ENCODE measurements at places on chromosomes 2 and 18.

GRCh38 chr2:181924336-181924735 lies 32.8 kb downstream of the ITPRID2 start:
- H3K27me3 ChIP-seq, result no peaks in the 10 kb centered on the region
- H3K36me3 ChIP-seq, result peaks cover 20% of the 10 kb centered on the region
- H3K27ac ChIP-seq, result no peak overlapping the region
- H3K4me3 ChIP-seq, result no peak overlapping the region
- no peaks in the 10 kb centered on the region for H3K4me1 ChIP-seq

DNA sequence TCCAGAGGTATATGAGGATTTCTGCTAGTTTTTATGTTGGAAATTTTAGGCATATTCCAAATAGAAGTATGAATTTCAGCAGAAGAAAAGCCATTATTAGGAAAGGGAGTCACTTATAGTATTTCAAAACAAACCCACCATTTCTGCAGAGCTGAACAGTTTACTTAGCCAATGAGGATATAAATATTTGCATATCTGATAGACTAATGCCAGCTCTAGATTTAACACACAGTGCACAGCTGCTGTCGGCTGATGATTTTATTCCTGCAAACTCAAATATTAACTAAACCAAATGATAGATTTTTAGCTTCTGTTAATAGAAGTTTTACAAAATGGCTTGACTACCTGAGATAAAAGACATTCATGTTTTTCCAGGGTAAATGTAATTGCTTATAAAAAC lies 375.8 kb upstream of the FANCL start:
- no peak for DNase-seq
- no peak overlapping the region for H3K27ac ChIP-seq
- H3K4me3 ChIP-seq, result no peak overlapping the region
- no peaks in the 10 kb centered on the region for H3K27me3 ChIP-seq
- H3K4me1 ChIP-seq, result no peaks in the 10 kb centered on the region

DNA sequence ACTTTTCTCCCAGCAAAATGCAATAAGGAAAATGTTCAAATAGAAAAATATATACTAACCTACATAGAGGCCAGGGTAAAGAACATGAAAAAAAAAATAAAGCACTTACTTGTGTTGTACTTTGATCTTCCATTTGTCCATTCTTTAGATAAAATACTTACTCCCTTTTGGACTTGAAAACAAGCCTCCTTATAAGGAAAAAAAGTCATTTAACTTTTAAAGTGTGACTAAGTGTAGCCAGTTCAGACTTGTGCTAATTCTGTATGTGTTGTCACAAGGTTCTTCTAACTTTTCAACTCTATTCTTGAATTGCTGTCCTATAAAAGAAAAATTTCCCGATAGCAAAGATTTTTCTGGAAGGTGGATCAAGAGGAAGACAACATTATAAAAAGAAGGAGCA lies 23.2 kb downstream of the SLC40A1 start:
- H3K4me1 ChIP-seq, result peaks cover 5% of the 10 kb centered on the region
- DNase-seq, result no peak
- H3K27me3 ChIP-seq, result peaks cover 6% of the 10 kb centered on the region
- no peak overlapping the region for H3K4me3 ChIP-seq
- H3K36me3 ChIP-seq, result no peaks in the 10 kb centered on the region

GRCh38 chr2:195648787-195649186 lies 8.2 kb upstream of the SLC39A10 start:
- no peak for DNase-seq
- no peaks in the 10 kb centered on the region for H3K27me3 ChIP-seq
- H3K4me1 ChIP-seq, result peaks cover 23% of the 10 kb centered on the region
- peak overlapping the region; percentile 62 for H3K4me3 ChIP-seq
- H3K27ac ChIP-seq, result peak overlapping the region; percentile 72

DNA sequence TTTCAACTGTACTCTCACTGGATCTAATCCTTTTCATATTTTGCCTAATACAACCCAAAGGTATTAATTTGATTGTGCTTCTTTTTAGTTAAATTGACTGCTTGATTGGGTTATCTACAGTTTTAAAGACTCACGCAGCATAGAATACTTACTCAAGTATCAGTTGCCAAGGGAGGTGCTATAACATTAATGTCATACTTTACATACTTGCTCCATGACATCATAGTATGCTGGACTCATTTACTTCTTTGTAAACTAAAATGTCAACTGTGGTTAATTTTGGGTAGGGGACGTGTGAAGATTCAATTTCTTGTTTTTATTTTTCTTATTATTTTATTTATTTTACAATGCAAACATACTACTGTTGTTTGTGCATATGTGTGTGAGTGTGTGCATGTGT lies 716.2 kb upstream of the VRK2 start:
- H3K27me3 ChIP-seq, result no peaks in the 10 kb centered on the region
- no peak overlapping the region for H3K4me3 ChIP-seq
- H3K4me1 ChIP-seq, result no peaks in the 10 kb centered on the region

DNA sequence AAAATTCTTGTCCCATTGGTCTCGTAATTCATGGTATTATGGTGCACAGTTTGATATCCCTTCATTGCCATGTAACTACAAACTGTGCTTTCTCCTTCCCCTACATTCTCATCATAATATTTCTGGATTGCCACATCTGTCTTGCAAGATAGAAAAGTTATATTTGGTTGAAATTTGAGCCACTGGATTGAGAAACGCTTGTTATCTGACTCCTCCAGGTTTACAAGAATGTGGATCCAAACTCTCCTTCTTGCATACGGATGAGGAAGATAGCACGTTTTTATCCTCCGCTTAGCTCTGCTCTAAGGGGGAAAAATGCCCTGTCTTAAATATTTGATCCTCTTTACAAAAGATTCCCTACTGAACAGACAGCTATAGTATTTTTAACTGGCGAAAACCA lies 438.2 kb downstream of the TSN start:
- no peaks in the 10 kb centered on the region for H3K27me3 ChIP-seq
- no peaks in the 10 kb centered on the region for H3K36me3 ChIP-seq
- DNase-seq, result no peak
- no peak overlapping the region for H3K4me3 ChIP-seq
- no peak overlapping the region for H3K27ac ChIP-seq

DNA sequence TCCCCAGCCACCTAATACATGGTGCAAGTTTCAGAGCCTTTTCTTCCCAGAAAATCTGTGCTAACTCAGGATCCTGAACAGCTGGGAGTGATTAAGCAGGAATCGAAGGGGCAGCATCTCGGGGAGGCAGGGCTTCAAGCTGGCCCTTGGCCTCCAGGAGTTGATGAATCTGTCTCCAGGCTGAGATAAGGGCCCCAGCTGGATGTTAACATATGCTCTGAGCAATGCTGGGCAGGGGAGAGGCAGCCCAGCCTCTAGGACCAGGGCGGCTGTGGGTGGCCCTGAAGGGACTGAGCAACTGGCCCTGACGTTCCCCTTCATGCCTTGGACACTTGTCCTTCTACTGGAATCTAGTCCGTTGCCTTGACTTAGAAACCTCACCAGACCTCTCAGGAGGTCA lies 84.1 kb upstream of the EPC2 start:
- H3K4me1 ChIP-seq, result no peaks in the 10 kb centered on the region
- H3K4me3 ChIP-seq, result no peak overlapping the region
- H3K36me3 ChIP-seq, result no peaks in the 10 kb centered on the region
- no peak overlapping the region for H3K27ac ChIP-seq

GRCh38 chr2:12636837-12637581 lies 79.7 kb upstream of the TRIB2 start:
- peaks cover 5% of the 10 kb centered on the region for H3K27me3 ChIP-seq
- H3K36me3 ChIP-seq, result no peaks in the 10 kb centered on the region
- peaks cover 10% of the 10 kb centered on the region for H3K4me1 ChIP-seq
- no peak for DNase-seq
- no peak overlapping the region for H3K27ac ChIP-seq

- no peaks in the 10 kb centered on the region for H3K27me3 ChIP-seq
- H3K36me3 ChIP-seq, result peaks cover 32% of the 10 kb centered on the region
- no peak overlapping the region for H3K4me3 ChIP-seq
- H3K4me1 ChIP-seq, result peaks cover 31% of the 10 kb centered on the region
These were observed 43.6 kb downstream of the MALT1 start for GRCh38 chr18:58714821-58715220.

DNA sequence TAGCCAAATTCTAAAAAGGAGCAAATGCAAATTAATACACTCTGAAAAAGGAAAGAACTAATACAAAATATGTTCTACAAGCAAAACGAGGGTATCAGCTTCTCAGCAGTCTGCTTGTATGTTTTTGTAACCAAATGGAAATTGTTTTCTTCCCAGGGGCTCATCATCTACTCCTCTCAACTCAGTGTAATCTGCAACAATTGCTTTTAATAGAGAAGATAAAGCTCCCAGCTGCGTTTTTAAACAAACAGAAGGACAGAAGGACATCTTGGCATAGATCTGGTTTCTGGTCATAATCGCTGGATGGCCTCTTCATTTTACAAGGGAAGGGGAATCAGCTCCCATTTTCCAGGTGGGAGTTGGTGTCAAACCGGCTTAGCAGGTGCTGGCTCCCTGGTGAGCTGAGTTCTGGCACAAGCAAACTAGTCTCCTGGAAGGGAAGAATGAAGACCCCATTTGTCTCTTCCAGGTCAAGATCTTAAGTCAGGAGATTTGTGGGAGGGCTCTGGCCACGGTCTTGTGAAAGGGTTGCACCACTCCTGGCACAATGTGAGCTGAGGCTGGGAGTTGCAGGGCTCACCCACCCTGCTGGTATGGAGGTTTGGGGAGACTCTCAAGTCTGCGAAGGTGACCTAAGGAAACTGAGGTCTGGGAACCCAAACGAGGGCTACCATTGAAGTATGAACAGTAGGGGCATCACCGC lies 41.6 kb downstream of the NPPC start:
- H3K27me3 ChIP-seq, result peaks cover 76% of the 10 kb centered on the region
- no peak overlapping the region for H3K4me3 ChIP-seq
- peaks cover 3% of the 10 kb centered on the region for H3K36me3 ChIP-seq
- DNase-seq, result no peak
- no peak overlapping the region for H3K27ac ChIP-seq
- no peaks in the 10 kb centered on the region for H3K4me1 ChIP-seq
